Posterior vena cava (tissue), 2 donors: ENCODE measurements at places on chromosomes 6 and 20.

- DNase-seq: no peak
These were observed 75.9 kb upstream of the EYA4 start for GRCh38 chr6:133165235-133165634.

DNA sequence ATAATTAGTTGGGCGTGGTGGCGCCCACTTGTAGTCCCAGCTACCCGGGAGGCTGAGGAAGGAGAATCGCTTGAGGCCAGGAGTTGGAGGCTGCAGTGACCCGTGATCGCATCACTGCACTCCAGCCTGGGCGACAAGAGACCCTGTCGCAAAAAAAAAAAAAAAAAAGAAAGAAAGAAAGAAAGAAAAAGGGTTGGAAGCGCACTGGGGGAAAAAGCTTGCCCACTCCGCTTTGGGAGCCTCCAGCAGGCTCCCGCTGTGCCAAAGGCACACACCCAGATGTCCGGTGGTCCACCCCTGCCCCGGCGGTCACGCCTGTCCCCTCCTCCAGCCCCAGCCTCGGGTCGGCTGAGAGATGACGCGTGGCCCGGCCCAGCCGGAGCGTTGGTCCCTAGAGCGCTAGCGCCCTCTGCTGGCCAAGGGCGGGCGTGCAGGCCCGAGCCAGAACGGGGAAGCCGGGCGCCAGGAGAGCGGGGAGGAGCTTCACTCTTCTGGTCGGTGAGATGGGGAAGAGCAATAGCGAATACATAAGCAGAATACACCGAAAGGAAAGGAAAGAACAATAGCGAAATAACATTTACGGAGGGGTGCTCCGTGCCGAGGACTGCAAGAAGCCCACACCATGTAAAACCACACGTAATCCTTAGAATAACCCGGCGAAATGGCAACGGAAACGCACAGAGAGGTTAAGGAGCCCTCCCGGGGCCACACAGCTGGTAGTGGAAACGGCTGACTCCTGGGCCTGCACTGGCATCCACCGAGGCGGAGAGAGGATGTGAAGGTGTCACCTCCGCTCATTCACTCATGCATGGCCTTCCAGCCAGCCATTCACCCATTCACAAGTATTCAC lies 41.7 kb downstream of the UBE2V1 start:
- peak; percentile 98 for DNase-seq

- DNase-seq: no peak
These were observed 18.6 kb downstream of the ARMC12 start for GRCh38 chr6:35755278-35755924.

DNA sequence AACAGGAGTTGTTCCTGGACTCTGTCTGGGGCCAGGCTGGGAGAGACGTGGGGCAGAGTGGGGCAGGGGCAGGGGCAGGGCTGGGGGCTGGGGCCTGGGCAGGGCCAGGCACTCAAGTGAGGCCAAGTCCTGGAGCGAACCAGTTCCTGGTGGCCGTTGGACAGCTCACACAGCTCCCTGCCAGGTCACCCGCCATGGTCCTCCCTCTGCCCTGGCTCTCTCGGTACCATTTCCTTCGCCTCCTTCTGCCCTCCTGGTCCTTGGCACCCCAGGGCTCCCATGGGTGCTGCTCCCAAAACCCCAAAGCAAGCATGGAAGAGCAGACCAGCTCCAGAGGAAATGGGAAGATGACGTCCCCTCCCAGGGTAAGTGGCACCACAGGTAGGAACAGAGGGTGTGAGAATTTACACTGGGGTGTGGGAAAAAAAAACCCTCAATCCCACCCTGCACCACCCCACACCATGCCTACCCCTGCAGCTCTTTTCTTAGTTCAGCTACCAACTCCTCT lies at the start of gene MCCD1:
Gene MCCD1, plus strand, starts transcription at position 142 of the 508 bp plus-strand sequence. Its CDS starts 53 bp downstream, at position 195.
- DNase-seq: no peak

DNA sequence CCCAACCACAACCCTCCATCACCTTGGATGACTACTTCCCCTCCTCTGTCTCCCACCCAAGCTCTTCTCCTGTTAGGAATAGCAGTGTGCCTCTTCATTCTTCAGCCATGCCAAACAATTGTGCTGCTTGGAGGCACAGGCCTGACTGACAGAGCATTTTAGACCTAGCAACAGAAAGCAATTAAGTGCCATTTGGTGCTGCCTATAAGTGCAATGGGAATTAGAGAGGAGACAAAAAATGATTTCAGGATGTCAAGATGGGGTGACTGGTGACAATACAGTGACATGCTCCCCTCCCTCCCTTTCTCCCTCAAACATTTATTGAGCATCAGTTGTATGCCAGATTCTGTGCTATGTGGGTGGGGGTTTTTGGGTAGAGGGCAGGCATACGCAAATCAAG lies 322.6 kb upstream of the MOCS1 start:
- no peak for DNase-seq

DNA sequence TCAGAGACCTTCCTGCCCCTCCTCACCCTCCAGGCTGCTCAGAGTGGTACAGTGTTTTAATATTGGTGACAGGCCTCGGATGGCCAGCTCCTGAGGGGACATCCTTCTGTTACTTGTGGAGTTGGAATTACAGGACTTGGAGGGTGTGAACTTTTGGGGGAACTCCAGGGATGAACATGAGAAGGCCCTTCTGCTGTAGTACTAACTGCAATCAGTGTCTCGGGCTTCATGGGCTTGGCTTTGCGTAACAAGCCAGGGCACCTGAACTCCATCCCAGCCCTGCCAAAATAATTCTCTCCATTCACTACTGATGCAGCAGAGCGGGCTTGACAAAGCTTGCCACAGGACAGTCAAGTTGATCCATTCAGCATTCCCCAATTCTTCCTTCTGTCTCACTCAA lies 28.6 kb downstream of the SLC22A23 start:
- no peak for DNase-seq

GRCh38 chr20:55579802-55580201 lies 425.5 kb downstream of the CBLN4 start:
- DNase-seq: no peak

GRCh38 chr6:37785663-37786270 lies 33.8 kb upstream of the ZFAND3 start:
- no peak for DNase-seq

- no peak for DNase-seq
These were observed 34.3 kb downstream of the PRSS35 start for GRCh38 chr6:83546636-83547035.

- no peak for DNase-seq
These were observed 900.5 kb downstream of the C6orf118 start for GRCh38 chr6:164408868-164409267.

DNA sequence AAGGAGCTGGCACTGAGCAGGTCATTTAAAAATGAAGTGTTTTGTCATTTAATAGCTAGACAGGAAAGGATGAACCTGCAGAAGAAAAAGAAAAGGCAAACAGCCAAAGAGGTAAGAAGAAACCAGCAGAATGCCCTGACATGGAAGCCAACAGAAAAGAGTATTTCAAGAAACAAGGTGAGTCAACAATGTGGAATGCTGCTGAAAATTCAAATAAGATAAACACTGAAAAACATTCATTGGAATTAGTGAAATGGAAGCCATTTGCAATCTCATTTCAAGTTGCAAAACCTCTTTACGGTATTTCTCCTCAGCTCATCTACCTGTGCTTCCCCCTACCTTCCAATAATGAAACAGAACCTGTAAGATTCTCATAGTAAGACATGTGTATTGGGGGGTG lies 59.6 kb downstream of the RWDD2A start:
- DNase-seq: no peak

DNA sequence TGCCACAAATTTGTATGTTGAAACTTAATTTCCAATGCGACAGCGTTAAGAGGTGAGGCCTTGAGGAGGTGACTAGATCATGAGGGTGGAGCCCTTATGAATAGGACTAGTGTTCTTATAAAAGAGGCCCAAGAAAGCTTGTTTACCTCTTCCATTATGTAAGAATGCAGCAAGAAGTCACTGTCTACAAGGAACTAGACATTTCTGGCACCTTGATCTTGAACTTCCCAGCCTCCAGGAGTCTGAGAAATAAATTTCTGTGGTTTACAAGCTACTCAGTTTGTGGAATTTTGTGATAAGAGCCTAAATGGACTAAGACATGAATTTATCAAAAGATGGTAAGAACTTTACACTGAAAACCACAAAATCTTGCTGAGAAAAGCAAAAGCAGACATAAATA lies 173.6 kb upstream of the SGK1 start:
- no peak for DNase-seq

DNA sequence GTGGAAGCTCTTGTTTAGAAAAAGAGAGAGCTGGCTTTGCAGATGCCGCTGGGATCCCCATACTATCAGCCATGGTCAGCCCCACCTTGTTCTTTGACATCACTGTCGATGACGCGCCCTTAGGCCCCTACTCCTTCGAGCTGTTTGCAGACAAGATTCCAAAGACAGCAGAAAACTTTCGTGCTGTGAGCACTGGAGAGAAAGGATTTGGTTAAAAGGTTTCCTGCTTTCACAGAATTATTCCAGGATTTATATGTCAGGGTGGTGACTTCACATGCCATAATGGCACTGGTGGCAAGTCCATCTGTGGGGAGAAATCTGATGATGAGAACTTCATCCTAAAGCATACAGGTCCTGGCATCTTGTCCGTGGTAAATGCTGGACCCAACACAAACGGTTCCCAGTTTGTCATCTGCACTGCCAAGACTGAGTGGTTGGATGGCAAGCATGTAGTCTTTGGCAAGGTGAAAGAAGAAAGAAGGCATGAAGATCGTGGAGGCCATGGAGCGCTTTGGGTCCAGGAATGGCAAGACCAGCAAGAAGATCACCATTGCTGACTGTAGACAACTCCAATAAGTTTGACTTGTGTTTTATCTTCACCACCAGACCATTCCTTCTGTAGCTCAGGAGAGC lies 2.4 kb upstream of the BLCAP start:
- DNase-seq: peak; percentile 34

- peak; percentile 74 for DNase-seq
These were observed 97.7 kb downstream of the SYCP2 start for GRCh38 chr20:59835448-59836395.

GRCh38 chr6:169950558-169950957 lies 199.1 kb downstream of the ERMARD start:
- no peak for DNase-seq

DNA sequence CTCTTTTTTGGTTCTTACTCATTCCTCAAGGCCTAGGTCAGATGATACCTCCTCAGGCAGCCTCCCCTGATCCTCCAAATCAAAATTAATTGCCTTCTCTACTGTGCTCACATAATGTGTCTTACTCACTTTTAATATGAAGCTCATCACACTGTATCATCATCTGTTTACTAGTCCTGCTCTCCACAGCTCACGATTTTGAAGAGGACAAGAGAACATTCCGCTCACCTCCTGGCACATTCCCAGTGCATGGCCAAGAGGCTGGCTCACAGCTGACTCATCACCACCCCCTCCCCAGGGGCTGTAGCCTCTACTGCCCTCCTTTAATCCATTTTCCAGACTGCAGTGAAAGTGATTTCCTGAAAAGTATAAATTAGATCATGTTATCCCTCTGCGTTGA lies 133.1 kb downstream of the ALDH8A1 start:
- no peak for DNase-seq

- DNase-seq: peak; percentile 99
These were observed at the start of gene APMAP for GRCh38 chr20:24992487-24993205. TSS of gene APMAP (minus strand) at chr20:24992751. CDS start at chr20:24992688, 63 bp downstream.

- peak; percentile 75 for DNase-seq
These were observed at the start of gene SLC35F1 for GRCh38 chr6:117906958-117907600. TSS of gene SLC35F1 (plus strand) at chr6:117907264.

- DNase-seq: no peak
These were observed 175.3 kb upstream of the RALGAPA2 start for GRCh38 chr20:20887593-20888265.

DNA sequence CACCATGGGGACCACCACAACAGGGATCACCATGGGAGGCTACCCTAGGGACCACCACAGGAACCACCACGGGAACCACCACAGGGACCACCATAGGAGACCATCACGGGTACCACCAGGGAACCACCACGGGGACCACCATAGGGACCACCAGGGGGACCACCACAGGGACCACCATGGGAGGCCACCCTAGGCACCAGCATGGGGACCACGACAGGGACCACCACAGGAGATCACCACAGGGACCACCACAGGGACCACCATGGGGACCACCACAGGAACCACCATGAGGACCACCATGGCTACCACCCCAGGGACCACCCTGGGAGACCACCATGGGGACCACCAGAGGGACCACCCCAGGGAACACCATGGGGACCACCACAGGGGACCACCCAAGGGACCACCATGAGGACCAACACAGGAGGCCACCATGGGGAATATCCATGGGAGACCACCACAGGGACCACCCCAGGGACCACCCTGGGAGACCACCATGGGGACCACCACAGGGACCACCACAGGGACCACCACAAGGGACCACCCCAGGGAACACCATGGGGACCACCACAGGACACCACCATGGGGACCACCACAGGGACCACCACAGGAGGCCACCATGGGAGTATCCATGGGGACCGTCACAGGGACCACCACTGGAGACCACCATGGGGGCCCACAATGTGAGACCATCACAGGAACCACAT lies 67.6 kb upstream of the MPC1 start:
- no peak for DNase-seq

DNA sequence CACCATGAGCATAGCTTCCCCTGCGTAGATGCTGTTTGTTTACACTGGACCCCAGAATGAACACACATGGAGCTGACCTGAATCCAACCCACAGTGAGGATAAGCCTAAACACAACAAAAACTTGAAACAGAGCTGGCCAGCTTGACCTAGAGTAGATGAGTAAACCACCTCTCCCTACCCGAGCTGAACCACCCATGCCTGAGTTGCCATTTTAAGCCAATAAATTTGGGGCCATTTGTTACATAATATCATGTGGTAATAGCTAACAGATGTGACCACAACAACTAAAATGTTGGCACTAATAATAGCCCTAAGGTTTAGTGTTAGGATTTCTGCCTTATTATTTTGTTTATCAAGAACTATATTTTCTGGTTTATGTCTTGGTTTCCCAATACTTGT lies 103.2 kb upstream of the GRIK2 start:
- no peak for DNase-seq

- no peak for DNase-seq
These were observed 95.0 kb downstream of the AK9 start for GRCh38 chr6:109595998-109596397.

DNA sequence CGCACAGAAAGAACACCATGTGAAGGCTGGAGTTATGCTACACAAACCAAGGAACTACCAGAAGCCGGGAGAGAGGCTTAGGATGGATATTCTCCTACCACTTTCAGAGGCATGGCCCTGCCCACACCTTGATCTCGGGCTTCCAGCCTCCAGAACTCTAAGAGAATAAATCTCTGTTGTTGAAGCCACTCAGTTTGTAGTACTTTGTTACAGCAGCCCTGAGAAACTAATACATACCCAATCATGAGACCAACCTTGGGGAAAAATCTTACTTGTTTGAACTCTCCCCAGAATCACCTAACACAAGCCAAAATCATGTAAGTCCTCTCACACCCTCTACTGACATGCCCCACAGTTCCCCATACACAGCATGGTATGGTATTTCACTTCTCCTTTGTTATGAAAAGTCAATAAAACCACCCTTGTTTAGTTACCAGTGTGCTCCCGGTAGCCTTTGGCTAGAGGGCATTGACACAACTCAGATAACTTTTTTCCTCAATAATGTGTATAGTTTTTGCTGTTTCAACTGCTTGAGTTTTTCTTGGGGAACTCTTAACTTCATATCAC lies 40.7 kb upstream of the SLC2A12 start:
- DNase-seq: no peak

GRCh38 chr20:58705208-58705926 lies 12.8 kb downstream of the NPEPL1 start:
- peak; percentile 68 for DNase-seq

GRCh38 chr6:136067731-136068341 lies 182.3 kb downstream of the MTFR2 start:
- DNase-seq: no peak

- no peak for DNase-seq
These were observed 62.4 kb upstream of the GMDS start for GRCh38 chr6:2307799-2308198.
